Activated gamma-delta T cell treated with anti-CD3 and anti-CD28 coated beads, Interleukin-2, amount 50 U/mL, for 16 hours (primary cell): ENCODE measurements at places on chromosomes 3 and 15.

DNA sequence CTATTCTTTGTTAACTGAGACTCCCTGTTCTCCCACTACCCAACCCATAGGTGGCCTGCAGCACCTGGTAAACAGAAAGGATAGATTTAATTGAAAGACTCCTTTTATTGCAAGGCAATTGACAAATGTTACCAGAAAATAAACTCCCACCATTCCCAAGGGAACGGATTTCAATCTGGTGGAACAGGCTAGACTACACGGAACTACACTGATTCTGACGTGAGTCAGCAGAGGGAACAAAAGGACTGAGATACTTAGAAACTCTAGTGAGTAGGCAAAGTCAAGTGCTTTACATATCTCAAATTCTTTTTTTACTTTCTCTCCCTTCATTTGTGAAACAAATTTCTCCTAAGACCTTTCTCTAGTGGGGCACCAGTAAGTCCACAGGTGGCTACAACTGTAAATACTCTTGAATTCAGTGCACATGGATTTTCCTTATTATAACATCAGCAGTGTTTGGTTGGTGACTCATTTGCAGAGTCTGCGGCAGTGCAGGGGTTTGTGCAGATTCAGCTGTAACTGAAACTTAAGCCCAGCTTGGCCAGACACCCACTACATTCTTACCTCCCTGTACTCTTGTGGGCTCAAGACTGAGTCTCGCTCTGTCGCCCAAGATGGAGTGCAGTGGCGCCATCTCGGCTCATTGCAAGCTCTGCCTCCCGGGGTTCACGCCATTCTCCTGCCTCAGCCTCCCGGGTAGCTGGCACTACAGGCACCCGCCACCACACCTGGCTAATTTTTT, 34.3 kb upstream of the PLSCR2 start:
- no peak for DNase-seq

DNA sequence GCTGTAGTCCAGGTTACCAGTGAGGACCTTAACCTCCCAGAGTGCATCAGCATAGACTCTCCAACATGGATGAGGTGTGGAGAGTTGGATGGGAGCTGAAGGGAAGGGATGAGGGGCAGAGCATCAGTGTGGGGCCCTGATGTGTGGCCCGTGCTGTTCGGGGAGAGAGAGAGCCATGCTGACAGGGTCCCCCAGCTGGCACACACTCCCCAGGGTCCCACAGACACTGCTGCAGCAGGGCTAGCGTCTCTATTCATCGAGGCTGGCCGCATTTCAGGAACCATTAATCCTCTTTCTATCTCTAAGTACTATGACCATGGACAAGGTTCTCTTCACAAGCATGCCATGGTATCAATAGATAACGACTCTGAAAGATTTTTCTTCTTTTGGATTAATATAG, 85.9 kb upstream of the PLXNA1 start:
- DNase-seq = no peak

DNA sequence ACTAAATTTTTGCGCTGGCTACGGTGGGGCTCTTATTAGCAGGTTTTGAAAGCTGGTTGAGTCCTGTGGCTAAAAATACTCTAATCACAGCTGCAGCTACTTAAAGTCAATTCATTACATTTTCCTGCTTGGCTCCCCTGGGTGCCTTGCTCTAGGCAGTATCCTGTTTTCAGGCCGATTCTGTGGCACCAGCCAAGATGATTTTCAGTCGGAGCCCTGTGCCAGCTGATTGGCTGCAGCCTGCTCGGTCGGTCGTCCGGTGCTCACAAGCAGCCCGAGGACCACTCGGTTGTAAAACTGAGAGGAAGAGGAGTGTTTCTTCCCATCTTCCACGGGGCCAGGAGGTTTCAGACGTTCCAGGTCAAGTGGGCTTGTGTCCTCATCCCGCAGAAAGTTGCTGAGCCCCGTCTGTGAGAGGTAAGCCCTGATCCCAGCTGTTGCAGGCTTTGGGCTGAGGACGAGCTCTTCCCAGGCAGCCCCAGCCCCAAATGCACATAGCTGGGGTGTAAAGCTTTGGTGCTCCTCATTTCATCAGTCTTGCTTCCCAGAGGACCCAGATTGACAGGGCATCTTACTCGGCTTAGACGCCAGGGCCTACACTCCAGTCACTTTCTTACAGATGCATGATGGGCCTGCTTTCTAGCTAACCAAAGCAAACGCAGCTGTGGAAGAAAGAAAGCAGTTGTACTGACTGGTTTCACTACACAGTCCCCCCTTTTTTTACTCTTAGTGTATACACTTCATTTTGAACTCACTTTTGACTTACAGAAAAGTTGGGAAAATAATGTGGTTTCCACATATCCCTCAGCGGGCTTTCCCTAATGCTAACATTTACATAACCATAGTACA, 15.9 kb downstream of the LYSMD4 start:
- no peak for DNase-seq

DNA sequence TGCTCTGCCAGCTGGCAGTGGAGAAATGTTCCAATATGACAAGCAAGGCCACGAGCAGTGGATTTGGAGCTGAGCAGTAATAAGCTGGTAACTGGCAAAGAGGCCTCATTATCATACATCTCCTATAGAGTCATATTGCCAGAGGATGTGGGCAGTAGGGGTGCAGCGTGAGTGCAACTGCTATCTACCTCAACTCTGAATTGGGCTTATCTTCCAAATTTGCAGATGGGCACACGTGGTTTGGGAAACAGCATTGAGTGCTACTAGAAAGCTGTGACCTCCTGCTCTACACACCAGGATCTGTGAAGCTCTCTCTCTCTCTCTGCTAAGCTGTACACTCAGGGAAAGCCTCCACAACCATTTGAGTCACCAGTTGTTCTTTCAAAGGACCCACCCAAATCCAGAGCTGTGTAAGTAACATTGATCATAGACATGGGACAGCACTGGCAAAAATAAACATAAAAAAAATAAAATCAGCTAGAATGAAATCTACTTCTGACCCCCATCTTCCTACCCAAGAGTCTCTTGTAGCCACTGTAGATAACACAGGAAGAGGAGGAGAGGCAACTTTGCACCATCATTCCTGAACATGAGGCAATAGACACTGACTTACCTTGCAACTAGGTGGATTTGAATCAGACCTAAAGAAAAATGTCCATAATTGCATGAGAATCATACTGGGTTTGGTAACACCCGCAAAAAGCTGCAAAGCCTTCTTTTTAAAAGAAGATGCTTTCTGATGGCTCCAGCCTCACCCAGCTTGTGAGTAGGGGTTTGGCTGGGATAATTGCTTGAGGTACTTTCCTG, 82.9 kb upstream of the THBS1 start:
- no peak for DNase-seq

DNA sequence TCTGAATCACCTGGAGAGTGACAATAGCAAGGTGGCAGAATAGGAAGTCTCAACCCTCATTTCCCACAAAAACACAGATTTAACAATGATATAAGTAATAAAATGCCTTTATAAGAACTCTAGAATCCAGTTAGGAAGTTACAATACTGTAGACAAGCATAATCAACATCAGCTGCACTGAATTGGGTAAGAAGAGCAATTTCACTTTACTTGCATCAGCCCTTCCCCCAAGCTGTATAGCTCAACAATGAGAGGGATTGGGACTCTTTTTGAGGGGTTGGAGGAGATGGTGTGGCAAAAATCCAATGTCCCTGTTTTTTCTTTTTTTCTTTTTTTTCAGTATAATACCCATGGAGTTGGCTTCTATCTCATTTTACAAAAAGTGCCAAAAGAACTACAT, 63.1 kb downstream of the SERP1 start:
- DNase-seq = no peak

DNA sequence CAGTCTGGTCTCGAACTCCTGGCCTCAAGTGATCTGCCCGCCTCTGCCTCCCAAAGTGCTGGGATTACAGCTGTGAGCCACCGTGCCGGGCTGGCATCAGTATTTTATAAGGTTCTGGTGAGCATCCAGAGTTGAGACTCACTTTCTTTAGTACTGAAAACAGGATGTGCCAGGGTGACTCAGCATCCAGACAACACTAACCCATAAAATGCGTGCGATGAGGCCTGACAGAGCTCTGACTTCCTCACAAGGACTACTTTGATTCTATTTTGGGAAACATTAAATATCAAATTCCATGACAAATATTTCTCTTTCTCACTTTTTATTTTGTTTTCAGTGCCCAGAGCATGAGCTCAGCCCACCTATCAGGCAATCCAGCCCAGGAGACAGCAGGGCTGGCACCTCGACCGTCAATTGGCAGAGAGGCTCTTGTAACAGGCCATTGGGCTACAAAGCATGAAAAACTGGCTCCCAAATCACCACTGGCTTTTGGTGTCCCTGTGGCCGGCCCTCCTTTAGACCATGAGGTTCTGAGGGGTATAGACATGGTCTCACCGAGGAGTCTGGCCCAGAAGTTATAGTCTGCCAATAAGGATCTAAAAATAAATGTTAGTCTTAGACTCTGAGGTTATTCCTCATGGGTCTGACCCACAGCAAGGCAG, 75.0 kb downstream of the FEM1B start:
- peak; percentile 4 for DNase-seq

- DNase-seq = no peak
These were observed 16.5 kb downstream of the CALML4 start for GRCh38 chr15:68188647-68189046.

- DNase-seq = no peak
These were observed 94.1 kb downstream of the SENP2 start for GRCh38 chr3:185680231-185680630.

DNA sequence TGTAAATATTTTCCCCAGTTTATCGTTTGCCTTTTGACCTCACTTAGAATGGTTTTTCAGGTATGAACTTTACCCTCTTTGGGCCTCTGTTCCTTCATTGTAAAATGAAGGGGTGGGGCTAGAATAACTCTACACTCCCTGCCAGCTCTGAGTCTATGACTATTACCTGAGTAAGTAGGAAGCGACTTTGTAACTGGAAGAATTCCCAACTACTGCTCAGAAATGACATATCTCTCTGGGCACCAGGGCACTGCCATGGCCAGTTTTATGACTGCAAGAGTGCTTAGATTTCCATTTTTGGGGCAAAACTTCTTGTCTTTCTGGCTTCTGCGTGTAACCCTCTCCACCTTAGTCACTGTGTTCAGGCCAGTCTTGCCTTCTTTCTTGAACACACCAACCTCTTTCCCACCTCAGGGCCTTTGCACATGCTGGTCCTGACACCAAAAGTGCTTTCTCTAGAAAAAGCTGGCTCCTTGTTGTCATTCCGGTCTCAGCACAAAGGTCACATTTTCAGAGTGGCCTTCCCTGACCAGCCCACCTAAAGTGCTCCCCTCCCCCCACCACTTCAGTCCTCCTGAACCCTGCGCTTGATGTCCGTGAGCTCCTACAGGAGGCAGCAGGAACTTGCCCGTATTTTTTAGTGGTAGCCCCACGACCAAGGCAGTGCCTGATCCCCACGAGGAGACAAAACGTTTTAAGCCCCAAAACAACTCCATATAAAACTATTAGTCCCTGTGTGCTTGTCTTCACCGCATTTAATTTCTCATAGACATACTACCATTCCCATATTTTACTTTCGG, 25.6 kb downstream of the CDCP1 start:
- DNase-seq = no peak

- no peak for DNase-seq
These were observed 53.9 kb upstream of the TTC14 start for GRCh38 chr3:180548050-180548449.

DNA sequence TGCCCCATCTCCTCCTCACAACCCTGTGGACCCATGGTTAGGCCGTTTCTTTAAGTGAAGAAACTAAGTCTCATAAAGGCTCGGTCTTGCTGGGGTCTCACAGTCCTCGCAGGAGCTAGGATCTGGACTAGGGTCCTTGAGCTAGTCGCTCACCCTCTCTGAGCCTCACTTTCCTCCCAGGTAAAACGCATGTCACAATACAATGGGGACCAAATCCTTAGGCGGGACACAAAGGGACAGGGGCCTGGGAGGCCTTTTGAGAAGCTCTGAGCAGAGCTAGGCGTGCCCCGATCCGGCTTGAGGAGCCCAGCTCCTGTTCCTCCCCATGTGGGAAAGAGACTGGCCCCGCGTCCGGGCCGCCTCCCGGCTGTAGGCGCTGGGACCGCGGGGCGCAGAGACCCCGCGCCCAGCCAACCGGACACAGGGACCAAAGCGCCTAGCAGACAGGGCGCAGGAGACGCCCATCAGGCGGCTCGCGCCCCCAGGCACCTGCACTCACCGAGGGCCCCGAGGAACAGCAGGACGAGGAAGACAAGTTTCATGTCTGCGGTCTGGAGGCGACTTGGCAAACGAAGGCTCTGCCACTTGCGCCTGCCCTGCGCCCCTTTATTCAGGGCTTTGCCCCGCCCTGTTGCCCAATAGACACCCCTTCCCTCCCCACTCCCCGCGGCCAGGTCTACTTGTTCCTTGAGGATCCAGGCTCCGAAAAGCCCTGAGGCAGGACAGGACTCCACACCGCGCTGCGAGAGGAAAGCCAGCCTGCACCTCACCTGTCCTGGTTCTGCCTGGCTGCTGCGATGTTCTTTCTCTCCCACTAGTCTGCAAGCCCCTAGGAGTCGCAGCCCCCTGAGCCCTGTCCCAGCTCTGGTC, at the start of gene LTF:
Gene LTF (minus strand): TSS at position 580 of the 870 bp plus-strand sequence. CDS start 38 bp downstream, at position 542.
- no peak for DNase-seq

GRCh38 chr3:40504636-40505430, 1.0 kb upstream of the ZNF620 start:
- DNase-seq = no peak

- DNase-seq = no peak
These were observed 46.8 kb downstream of the MGLL start for GRCh38 chr3:127775398-127776109.
